Suppressor macrophage treated with lipopolysaccharide for 1 hour (primary cell): ENCODE measurements at places on chromosomes 2 and 18.

DNA sequence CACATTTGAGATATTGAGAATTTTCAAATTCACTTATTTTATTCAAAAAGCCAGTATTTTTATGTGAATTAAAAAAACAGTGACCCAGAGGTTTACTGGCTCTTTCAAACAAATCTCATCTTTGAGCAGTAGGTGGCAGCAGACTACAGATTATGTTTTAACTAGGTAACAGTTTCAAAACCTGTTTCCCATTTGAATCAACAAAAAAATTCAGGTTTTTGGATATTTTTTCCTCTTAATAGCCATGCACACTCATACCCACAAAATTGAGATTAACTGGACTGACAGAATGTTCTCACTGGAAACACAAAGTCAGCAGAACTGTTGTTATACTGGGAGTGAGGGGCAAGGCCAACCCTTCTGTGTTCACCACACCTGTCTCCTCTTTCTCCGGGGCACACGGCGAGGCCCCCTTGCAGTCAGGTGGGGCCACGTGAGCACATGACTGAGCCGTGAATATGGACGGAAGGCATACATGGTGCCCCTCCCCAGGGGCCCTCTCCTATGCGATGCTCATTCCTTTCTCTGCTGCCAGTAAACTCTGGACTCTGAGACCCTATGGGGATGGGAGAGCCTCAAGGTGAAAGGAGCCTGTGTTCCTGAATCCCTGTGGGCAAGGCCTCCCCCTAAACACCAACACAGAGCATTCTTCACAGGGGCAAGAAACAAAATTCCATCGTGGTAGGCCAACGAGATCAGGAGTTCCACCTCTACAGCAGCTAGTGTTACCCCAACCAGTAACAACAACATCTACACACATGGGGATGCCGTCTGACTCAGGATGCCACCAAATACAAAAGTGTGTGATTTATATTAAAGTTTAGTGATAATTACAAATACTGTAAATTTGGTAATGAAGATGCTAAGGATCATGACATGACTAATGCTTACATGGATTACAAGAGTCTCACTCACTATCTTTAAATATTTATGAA is 80.4 kb downstream of the LPIN2 start:
- peak; percentile 72 for DNase-seq

- peak; percentile 93 for DNase-seq
These were observed 5.5 kb downstream of the NHEJ1 start for GRCh38 chr2:219155054-219155644.

GRCh38 chr2:86352137-86352726 is 14.8 kb upstream of the REEP1 start:
- peak; percentile 41 for DNase-seq

DNA sequence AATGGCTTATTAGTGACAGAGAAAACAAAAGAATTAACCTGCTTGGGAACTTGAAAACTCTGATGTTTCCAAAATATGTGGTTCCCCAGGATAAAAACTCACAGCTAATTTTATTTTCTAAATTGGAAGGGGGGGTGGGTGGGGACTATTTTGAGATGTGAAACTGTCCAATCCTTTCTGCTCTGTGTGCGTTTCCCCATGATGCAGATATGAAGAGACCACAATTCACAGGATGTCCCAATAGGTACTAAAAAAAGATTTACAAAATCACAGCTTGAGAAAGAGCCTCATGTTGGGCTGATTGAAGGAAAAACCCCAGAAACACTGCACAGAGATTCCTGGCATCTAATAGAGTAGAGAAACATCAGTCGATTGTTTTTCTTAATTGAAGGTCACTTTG is 273.2 kb downstream of the ARHGAP15 start:
- DNase-seq, result peak; percentile 92

DNA sequence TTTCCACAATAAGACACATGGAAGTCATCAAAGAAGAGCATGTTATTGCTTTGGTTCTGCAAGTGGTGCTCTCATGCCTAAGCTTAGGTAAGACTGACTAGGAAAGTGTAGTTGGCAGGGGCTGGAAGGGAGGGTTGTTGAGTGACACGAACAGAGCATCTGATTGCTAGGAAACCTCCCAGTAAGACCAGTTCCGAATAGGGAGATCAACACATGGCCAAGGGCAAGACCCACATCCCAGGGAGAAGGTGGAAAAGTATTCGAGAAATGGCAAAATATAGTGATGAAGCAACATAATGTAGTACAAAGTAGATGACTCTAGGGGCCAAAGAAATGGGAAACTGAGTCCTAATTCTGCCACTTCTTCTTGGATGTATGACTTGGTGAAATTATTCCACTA is 33.8 kb upstream of the FMNL2 start:
- DNase-seq, result no peak

DNA sequence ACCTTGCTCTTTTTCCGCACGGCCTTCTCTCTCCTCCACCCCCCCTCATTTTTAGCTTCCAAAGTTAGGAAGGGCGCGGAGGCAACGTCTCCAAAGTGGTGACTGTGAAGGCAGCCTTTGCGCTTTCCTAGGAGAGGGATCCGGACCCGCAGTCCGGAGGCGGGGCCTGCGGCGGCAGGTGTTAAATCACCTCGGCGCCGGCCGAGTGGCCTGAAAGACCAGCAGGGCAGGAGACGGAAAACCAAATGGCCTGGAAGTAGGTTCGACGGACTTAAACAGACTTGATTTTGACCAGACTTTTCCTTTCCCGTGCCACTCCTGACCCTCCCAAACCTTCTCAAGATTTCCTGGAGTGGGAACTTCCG is 615 bp downstream of the GORASP2 start:
- no peak for DNase-seq

DNA sequence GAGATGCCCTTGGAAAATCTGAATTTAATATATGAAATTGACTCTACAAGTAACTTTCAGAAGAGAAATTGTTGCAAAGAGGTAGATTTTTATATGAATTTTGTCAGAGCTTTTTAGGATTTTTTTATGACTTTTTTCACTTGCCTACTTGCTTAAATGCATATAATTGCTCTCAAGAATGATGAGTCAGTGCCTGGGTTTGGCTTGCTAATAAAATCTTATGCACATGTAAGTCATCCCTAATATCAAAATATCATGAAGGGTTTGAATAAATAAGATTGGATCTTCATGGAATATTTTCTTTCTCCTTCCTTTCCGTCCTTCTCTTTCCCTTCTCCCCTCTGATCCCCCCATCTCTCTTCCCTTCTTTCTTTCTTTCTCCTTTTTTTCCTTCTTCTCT is 354.1 kb downstream of the TXNL1 start:
- no peak for DNase-seq

- DNase-seq, result no peak
These were observed 394.9 kb upstream of the TRIB2 start for GRCh38 chr2:12321886-12322285.

DNA sequence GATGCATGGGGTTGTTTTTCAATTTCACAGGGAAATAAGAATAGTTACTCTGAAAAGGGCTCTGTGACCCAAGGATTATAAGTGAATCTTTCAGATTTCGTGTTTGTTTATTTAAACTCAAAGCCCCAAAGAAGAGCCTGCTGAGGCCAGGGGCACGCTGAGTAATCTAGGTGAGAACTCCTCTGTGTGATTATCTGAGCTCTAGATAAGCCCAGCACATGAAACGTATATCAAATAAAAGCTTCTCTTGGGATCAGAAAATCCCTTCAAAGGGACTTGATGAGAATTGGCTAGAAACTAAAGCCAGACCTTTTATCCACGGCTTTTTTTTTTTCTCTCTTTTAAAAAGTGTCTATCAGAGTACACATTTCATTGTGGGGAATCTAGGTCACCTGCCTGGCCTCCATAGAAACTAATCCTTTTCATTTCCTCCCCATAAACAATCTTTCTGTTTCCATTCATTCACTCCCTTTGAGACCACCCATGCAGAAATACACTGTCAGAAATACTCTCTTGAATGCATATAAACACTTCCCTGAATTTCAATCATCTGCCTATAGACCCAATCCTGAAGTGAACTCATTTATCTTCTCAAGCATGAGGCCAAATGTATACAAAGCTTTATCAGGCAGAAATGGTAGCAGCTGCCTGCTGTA is 137.4 kb downstream of the RIT2 start:
- DNase-seq, result no peak

- no peak for DNase-seq
These were observed 156.1 kb upstream of the SRD5A2 start for GRCh38 chr2:31736695-31737454.

- no peak for DNase-seq
These were observed 168.5 kb downstream of the TMEFF2 start for GRCh38 chr2:192026059-192026824.

DNA sequence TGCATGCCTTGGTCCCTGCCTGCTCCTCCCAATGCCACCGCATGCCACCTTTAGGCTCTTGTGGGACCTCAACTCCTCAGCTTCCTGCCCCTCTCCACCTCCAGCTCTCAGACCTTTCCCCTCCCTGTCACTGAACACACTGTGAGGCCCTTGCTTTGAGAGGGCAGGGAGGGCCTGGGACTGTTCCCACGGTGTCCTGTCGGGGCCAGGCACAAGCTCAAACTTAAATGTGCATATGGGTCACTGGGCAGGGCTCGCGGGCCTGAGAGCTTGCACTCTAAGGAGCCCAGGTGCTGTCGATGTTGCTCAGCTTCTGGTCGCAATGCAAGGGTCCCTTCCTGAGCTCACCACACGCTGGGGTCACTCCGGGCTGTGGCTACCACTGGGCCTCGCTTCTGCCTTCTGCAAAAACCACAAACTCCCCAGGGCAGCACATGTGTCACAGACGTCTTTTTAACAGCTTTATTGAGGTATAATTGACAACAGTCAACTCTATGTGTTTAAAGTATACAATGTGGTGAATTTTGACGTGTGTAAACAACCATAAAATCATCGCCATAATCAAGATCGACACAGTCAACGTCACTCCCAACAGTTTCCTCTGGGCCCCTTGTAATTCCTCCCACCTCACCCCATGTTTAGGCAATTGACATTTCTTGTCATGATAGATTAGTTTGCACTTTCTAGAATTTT is 11.9 kb upstream of the B3GNT7 start:
- DNase-seq, result no peak

- DNase-seq, result no peak
These were observed 99.4 kb downstream of the NEB start for GRCh38 chr2:151634736-151635467.

GRCh38 chr2:9744256-9745004 is 98.8 kb upstream of the TAF1B start:
- no peak for DNase-seq

DNA sequence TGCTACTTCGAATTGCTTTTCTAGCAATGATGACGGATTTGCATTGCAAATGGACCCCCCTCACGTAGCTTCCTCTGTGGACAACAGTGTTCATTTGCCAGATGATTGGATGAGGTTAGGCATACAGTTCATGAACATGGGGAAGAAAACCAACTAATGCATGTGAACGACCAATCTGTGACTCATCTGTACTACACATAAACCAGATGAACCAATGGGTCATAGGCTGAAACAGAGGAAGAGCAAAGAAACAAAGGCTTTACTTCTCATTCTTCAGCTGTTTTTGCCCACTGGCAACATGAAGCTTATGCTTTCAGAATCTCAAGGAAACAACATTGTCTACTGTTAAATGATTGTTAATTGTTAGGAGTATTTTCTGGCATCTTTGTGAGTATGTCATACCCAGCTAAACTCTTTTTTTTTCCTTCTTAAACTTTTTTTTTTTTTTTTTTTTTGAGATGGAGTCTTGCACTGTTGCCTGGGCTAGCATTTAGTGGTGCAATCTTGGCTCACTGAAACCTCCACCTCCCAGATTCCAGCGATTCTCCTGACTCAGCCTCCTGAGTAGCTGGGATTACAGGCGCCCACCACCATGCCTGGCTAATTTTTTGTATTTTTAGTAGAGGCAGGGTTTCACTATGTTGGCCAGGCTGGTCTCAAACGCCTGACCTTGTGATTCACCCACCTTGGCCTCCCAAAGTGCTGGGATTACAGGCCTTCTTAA is 35.5 kb downstream of the EFEMP1 start:
- peak; percentile 16 for DNase-seq
